Activated T-helper 1 cell treated with anti-CD3 and anti-CD28 coated beads, Interleukin-2, amount 50 U/mL, for 16 hours (primary cell): ENCODE measurements at places on chromosomes 5 and 9.

DNA sequence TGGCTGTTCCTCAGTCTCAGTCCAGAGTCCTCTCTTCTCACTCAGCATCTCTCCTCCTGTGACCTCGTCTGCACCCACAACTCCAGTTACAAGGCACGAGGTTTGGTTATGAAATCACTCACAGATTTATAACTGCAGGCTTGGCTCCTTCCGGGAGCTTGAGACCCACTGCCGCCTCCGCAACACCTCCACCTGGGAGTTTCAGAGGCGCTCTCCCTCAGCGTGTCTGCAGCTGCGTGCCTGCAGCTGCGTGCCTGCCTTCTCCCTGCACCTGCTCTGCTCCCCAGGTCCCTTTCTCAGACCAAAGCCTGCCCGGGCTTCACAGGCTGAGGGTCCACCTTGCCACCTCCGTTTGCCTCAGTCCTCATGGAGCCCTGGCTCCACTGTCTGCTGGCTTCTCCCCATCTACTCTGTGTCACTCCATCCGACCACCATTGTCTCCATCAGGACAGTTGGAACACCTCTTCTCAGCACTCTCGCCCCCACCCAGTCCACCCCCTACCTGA is 51.5 kb downstream of the HRH2 start:
- DNase-seq: no peak

DNA sequence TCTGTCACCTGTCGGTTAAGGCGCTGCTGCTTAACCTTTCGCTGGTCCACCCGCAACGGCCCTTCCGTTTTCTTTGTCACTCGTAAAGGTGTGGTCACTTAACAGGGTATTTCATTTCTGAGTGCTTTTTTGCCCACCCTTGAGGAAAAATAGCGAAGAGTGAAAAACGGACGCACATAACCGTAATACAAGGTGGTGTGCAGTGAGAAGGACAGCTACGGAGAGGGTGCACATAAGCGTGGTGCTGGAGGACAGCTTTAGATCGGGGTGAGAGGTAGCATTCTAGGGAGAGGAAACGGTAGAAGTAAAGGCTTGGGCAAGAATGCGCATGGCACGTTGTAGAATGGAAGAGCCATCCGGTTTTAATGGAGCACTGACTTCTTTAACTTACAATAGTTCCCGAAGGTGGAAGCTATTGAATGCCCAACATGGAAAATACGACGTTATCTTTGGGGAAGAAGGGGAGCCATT is 761 bp downstream of the CCT5 start:
- DNase-seq: no peak

DNA sequence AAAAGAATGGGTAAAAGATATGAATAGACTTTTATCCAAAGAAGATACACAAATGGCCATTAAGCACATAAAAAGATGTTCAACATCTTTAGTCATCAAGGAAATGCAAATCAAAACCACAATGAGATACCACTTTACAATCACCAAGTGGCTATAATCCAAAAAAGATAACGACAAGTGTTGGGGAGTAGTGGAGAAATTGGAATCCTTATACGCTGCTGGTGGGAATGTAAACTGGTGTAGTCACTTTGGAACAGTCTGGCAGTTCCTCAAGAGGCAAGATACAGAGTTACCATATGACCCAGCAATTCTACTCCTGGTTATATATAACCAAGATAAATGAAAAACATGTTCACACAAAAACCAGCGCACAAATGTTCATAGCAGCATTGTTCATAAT is 234.9 kb downstream of the SPATA31D1 start:
- no peak for DNase-seq

DNA sequence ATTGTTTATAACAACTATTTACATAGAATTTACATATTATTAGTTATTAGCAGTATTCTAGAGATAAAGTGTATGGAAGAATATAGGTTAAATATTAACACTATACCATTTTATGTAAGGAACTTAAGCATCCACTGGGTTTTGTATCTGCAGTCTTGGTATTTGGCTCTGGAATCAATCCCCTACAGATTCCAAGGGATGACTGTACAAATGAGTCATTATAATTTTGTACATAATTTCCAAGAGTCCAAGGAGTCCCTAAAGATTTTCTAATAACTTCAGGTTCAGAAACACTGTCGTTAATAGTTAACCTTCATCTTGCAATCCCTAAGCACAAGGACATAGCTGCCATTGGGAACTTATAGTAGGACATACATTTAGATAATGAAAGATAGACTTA is 254.8 kb upstream of the PDE4D start:
- no peak for DNase-seq

DNA sequence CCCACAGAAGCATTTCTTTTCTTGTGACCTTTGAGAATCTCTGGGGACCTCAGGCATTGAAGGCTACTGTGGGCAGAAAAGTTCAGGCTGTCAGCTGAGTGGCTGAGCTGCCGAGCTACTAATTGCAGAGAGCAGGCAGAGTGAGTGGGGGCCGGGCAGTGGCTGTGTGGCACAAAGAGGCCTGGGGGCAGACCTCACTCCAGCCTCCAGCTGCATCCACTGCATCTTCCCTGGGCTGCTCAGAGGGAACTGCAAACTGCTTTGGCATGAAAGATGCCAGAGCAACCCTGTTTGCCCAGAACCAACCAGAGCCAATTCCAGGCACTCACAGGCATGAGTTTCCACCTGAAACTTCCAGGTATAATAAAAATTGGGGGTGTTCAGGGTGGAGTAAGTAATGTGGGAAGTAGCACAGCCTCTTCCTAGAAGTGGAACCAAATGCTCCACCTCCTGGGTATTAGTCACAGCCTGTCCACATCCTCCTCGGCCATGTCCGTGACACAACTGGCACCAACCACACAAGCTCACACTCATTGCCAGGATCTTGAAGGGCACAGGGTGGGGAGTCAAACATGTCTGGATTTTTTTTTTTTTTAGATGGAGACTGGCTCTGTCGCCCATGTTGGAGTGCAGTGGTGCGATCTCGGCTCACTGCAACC is 548.9 kb downstream of the BNC2 start:
- no peak for DNase-seq

DNA sequence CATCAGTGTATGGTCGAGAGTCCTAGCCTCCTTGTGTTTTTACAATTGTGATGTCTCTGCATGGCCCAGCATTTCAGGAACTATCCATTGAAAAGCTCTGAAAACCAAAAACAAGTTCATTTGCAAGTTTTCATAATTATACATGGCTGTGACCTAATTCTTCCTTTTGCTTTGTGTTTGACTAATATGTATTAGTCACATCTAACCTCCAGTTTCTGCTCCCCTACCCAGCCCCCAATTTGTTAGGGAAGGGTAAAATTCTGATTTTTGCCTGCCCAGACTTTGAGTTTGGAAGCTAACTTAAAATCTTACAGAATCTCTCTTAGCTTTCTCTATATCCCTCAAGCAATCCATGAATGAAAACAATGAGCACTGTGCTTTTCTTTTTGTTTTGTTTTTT is 128.2 kb upstream of the SEMA6A start:
- no peak for DNase-seq

DNA sequence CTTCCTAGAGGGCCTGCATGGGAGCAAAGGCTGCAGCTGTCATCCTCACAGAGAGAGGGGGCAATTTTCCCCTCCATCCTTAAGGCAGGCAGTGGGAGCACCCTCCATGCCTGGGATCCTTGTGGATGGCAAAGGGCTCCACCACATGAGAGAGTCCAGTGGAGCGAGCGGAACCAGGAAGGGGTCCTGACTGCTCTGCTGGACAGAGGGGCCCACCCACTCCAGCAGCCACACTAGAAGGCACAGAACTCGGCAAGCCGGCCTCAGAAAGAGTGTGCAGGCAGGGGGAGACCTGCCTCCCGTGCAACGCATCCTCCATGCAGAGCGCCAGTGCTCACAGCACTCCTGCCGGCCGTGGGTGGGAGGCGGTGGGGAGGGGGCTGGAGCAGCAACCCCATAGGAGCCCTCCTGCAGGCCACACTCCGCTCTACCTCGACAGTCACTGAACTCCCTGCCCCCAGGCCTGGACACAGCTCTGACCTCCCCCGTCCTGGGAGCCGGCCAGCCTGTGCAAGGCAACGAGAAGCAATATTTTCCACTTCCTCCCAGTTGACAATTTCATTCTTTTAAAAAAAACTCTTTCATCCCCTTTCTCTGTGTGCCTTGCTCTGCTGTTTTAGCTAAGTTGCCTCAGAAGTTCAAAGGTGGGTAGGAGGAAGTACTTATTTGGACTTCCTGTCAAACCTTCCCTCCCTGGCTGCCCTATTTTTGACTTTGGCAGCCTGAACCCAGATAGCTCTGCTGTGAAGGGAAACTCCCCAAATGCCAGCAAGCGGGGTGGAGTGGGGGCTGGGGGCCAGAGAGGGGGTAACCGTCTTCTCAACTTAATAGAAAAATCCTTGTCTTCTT is 5.3 kb upstream of the LCP2 start:
- peak; percentile 26 for DNase-seq

- no peak for DNase-seq
These were observed 75.4 kb upstream of the CDKN2B start for GRCh38 chr9:22084336-22085035.

DNA sequence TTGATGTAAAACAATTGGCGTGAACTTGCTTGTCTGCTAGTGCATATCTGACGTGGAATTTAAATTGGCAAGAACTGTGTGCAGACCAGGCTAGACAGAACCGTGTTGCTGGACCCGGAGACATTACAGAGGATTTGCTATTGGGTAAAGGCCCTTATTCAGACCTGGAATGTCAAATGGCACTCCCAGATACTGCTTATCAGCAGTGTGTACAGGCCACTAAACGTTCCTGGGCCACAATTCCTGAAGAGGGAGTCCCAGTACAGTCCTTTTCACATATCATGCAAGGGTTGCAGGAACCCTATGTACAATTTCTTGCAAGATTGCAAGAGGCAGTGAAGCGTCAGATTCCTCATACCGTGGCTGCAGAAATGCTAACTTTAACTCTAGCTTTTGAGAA is 13.5 kb upstream of the MCCC2 start:
- DNase-seq: no peak

DNA sequence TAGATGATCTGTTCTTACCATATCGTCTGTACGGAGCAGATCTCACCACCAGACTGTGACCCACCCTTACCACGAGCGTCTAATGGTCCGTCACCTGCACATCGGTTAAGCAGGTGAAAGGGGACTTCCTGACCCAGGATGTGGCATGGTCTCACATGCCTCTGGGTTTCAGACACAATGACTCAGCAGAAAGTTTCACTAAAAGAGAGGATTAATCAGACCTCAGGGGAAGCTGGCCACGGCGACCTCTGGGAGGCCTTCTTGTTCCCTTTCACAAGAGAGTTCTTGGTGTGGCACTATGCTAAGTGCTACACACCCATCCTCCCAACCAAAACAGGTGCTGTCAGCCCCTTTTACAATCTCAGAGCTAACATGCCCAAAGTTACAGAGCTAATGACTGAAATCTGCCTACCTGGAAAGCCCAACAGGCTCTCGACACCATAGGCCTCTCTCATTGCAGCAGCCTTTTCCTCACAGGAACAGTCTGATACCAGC is 41.6 kb downstream of the ADAMTS12 start:
- no peak for DNase-seq

- DNase-seq: no peak
These were observed 527 bp upstream of the SREK1 start for GRCh38 chr5:66143473-66144073.

GRCh38 chr5:87081016-87081415 is 186.7 kb upstream of the RASA1 start:
- no peak for DNase-seq

GRCh38 chr5:94031631-94032030 is 290.2 kb upstream of the POU5F2 start:
- no peak for DNase-seq

DNA sequence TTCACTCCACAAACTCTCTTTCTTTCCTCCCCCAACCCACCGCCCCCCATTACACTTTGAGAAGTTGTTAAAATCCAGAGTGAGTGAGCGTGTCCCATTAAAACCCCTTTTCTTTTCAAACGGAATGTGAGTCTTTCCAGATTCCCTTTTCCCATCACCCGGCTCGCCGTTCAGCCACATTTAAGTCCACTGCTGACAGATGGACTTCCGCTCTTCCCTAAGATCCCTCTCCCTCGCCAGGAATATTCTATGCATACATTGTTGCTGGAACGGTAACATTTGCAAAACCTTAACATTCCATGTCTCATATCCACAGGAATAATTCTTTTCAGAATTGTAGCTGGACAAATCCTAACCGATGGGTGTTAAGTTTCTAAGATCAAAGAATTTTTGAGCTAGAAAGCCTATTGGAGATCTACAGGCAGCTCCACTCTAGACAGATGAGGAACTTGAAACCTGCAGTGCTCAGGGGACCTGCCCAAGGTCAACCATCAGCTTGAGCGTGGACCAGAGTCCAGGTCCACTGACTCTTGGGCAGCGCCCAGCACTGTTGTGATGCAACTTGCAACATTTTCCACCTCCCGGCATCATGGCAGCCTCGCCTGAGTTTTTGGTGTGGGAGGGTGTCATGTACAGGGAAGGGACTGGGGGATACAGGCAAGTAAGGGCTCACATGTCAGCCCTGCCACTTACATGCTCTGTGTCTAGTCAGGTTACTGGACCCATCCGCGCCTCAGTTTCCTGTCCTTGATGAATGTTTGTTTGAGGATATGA is 500.1 kb downstream of the CCDC171 start:
- no peak for DNase-seq

GRCh38 chr9:98775831-98776441 is 20.4 kb downstream of the ANKS6 start:
- DNase-seq: no peak

DNA sequence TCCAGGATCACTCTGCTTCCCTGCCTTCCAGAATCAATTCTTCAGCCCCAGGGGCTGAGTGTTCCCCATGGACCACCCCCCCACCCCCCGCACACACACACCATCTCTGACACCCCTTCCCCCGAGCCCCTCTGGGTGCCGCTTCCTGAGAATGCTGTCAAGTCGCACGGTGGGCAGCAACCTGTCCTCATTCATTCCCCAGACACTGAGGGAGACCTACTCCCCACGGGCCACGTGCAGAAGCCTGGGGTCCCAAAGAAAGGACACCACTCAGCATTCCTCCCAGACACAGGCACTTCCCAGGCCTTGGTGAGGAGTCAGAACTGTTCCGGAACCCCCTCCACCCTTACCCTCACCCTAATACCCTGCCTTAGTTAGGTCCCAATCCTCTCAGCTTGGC is 12.8 kb downstream of the CPLX2 start:
- no peak for DNase-seq

GRCh38 chr5:88545338-88545737 is 276.7 kb upstream of the TMEM161B start:
- no peak for DNase-seq

- DNase-seq: no peak
These were observed 574.7 kb upstream of the MEF2C start for GRCh38 chr5:89457411-89458331.

- DNase-seq: no peak
These were observed 1.1 kb upstream of the SPRY4 start for GRCh38 chr5:142325725-142326479.

DNA sequence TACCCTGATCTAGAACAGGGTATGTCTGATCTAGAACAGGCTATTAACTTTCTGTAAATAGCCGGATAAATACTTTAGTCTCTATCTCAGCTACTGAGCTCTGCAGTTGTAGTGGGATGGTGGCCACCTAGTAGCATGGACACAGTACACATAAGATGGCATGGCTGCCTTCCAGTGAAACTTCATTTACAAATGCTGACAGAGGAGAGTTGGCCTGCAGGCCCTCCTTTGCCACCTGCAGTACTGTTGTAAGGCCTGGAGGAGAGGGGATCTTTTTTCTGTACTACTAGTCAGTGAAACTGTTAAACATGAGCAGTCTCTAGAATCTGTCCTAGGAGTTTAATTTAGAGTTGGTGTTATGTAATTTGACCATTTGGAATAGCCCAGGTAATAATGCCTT is 86.0 kb downstream of the TRIO start:
- no peak for DNase-seq
